NCI-H460 (cell line): ENCODE measurements at places on chromosomes 7 and 10.

DNA sequence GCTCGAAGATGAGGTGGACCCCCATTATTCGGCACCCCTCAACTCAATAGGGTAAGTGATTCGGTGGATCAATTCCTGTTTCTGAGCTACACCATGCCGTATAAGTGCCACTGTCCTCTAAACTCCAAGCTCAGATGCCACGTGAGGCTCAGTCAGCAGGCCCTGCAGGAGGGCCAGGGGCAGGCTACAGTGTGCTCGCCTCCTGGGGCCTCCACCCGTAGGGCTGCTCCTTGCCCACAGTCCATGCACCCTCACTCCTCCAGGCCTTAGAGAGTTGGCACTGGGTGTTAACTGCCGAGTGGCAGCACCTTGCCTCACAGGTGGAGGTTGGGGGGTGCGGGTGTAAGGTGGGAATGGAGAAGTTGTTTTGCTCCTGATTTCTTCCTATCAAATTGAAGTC is 12.1 kb downstream of the C10orf53 start:
- no peak for DNase-seq

GRCh38 chr7:151869455-151869854 is 7.5 kb downstream of the PRKAG2 start:
- no peak for DNase-seq

GRCh38 chr7:24926623-24927524 is 53.1 kb downstream of the OSBPL3 start:
- no peak for DNase-seq

DNA sequence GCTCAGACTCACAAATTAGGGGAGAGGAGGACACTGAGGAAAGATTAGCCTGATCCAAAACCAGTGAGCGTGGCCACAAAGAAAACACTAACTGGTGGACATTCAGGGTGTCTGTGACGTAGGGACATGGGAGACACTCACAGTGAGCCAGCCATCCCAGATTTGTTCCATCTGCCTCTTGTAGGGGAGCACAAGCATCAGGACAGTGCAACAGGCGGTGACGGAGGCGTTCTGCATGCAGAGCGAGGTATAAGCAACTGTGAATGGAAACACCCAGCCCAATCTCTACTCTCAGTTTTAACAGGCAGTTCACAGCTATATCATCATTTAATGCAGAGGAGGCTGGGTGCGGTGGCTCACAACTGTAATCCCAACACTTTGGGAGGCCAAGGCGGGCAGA is 52.8 kb upstream of the TOMM7 start:
- DNase-seq, result no peak
